Central memory CD8-positive, alpha-beta T cell (primary cell): ENCODE measurements at places on chromosomes 5 and 9.

DNA sequence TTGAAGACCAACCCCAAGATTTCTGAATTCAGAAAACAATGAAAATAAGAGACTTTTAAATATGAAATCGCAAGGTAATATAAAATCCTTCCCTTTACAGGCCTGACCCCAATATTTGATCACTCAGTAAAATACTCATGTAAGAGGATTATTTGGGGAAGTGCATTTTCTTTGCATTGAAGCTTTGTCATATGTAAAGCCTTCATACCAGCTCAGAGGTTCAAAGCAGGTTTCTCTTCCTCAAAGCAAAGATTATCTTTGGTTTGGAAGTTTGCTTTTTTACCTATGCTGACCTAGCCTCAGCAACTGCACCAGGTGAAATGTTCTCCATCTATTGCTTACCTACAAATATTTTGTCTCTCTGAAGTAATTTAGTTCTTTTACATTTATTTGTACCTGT, 106.5 kb upstream of the PARP8 start:
- no peak for DNase-seq

GRCh38 chr9:129170229-129170628, 7.8 kb downstream of the IER5L start:
- no peak for DNase-seq

DNA sequence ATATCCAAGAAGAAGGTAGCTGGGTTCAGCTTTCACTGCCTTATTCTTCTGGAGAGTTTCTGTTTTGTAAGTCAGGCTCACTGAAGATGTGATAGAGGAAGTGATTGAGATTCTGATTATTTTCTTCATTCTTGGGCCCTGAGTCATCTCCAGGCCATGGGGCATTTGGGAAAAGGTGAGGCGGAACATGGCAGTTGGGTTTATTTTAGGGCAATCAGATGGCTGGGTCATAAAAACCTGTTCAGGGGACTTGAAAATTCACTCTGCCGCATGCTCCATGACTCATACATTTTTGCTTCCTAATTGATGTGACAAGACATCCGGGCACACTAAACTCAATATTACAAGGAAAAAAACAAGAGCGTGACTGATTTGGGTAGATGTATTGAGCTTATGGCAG, 265.7 kb upstream of the KLF4 start:
- no peak for DNase-seq

DNA sequence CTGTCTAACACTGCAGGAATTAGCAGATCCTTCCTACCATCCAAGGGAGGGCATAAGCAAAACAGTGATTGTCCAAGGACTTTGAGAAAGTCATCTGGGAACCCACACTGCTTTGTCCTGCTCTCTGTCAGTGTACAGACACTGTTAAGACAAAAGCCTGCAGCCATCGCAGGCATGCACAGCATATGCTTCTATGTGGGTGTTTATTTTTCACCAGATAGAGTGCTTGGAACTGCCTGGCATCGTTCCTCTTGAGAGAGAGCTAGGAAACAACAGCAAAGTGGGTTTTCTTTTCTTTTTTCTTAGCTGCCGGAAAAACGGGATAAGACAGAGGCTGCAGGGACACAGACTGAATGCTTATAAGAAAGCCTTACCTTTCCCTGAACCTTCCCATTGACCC, 212.3 kb downstream of the ICE1 start:
- DNase-seq = no peak

DNA sequence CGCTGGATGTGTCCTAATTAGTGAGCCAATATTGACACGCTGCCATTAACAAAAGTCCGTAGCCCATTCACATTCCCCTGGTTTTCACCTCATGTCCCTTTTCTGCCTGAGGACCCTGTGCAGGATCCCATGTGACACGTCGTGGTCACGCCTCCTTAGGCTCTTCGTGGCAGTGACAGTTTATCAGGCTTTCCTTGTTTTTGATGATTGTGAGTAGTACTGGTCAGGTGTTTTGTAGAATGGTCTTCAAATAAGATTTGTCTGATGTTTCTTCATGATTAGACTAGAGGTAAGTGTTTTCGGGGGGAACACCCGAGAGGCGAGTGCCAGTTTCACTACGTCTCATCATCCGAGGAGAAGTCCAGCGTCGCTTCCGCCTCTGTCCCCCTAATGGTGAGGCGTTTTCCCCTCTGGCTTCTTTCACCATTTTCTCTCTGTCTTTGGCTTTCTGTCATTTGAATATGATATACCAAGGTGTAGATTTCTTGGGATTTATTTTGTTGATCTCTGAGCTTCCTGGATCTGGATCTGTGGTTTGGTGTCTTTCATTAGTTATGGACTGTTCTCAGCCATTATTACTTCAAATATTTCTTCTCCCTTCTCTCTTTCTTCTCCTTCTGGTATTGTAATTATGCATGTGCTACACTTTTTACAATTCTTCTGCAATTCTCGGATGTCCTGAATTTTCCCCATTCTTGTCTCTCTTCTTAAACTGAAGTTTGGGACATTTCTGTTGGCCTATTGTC, 57.3 kb downstream of the TRIP13 start:
- no peak for DNase-seq

GRCh38 chr5:131104169-131104808, 60.8 kb downstream of the HINT1 start:
- no peak for DNase-seq

DNA sequence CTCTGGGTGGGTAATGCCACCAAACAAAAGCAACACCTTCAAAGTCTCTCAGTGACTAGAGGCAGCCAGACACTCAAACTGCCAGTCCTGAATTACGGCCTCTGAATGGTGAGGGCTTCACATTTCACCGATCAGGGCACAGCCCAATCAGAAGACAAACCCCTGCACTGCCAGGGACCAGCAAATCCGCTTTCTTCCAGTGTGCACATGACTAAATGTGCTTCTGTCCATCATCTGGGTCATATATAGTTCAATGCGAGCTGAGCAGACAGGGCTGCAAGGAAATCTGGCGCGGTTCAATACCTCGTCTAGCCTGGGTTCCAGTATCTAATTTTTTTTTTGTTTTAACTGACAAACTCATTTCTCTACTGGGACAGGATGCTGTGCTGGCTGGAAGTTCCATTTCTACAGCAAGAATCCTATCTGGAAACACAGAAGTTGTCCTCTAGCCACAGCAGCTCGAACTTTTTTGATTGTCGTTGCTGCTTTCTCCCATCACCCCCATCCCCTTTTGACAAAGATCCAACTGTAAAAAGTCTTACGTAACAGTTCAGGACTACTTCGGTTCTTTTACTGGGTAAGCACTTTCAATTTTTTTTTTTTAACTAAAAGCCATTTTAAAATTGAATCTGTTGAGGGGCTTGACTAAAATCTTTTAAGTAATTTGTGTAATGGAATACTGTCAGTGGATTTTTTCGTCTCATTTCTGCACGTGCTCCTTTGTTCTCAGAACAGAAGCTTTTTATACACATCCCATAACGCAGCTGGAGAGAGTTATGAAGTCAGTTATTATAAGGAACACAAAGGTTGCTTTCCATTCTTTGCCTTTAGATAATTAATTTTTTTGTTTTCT, 112.7 kb downstream of the NR6A1 start:
- DNase-seq = peak; percentile 56

GRCh38 chr5:179792612-179793467, 946 bp upstream of the LTC4S start:
- DNase-seq = no peak

DNA sequence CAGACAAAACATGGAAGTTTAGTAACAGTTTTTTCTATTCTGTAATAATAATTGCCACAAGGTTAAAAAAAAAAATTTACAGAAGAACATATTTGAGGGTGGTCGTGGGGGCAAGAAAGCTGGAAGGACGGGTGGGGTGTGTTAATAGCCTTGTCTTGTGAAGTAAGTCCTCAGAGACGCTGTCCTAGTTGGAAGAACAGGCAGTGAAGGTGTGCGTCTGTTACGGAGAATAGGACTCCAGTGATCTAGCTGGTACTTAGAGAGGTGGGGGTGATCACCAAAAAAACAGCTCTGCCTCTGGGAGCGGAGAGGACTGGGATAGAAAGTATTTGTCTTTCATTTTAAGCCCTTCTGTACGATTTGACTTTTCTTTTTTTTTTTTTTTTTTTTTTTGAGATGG, 17.7 kb downstream of the ABL1 start:
- no peak for DNase-seq

DNA sequence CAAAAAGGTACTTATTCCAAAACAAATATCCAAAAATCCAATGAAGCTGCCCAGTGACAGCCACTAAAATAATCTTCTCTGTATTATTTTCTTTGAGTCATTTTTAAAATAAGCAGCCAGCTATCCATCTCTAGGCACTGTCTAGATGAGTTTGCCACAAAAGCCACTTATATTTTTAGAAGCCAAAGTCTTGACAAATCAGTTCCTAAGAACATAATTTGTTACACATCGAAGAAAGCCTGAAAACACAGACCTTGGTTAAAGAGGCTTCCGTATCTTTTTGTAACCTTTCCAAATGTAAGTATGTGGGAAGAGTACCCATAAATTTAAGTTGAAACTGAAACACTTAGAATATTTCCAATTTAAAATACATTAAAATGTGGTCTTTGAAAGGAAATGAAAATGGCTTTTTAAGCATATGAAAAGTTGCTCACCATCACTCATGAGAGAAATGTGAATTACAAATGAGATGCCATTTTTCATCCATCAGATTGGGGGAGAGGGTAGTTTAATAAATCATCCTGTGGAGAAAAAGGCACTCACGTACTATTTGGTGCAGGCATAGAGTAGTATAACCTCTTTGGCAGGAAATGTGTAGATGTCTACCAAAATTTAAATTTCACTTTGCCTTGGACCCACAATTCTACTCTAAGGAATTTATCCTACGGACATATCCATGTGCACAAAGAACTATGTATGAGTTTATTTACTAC, 180.4 kb downstream of the MLLT3 start:
- DNase-seq = no peak

DNA sequence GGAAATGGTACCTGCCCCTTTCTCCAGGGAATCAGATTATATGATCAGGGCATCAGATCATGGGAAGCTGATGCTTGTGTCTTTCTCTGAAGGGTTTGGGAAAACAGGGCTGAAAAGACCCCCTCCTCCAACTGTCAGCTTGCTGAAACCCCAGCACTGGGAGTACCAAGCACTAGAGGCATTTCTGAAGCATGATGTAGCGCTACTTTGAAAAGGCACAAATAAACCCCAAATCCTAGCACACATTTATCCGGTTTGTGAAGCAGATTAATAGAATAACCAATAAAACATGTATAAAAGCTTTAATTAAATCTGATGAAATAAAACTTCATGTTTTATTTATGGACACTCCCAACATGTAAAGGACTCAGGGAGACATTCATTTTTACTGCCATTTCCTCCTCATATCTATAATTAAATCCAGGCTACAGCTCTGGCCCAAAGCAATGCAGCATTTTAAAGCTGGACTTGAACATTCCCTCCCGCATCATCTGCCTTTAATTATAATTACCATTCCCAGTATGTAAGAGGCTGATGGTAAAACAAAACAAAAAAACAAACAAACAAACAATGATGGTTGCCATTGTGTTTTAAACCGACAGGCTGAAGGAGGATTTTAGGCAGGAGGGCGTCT, 298.2 kb upstream of the RFX3 start:
- DNase-seq = no peak

DNA sequence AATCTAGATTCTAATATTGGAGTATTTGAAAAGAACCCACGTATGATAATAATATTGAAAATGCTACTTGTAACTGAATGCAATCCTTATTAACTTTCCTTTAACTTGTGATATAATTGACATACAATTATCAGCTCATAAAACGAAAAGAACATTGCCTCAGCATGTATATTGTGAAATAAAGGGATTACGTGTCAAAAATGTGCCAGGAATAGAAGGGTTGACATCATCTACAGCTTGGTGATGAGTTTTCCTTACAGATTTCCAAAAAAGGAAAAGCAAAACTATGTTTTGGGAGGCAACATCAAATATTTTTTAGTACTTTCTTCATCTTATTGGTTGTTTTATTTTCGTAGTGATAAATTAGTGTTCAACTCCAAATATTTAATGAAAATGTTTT, 266.0 kb upstream of the PTGER4 start:
- DNase-seq = no peak

- no peak for DNase-seq
These were observed 359.2 kb upstream of the ACTBL2 start for GRCh38 chr5:57841676-57842363.

DNA sequence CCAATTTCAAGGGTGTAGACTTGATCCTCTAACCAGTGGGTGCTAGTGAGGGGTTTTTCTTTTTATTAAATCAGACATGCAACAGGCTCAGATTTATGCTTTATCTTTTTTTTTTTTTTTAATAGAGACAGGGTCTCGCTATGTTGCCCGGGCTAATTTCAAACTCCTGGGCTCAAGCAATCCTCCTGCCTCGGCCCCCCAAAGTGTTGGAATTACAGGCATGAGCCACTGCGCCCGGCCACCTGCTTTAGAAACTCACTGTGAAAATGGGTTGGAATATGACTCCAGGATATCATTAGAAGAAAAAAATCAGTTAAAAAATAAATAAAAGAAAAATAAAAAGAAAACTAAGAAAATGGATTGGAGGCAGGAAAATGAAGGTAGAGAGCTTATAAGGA, 50.7 kb downstream of the STOM start:
- DNase-seq = no peak

DNA sequence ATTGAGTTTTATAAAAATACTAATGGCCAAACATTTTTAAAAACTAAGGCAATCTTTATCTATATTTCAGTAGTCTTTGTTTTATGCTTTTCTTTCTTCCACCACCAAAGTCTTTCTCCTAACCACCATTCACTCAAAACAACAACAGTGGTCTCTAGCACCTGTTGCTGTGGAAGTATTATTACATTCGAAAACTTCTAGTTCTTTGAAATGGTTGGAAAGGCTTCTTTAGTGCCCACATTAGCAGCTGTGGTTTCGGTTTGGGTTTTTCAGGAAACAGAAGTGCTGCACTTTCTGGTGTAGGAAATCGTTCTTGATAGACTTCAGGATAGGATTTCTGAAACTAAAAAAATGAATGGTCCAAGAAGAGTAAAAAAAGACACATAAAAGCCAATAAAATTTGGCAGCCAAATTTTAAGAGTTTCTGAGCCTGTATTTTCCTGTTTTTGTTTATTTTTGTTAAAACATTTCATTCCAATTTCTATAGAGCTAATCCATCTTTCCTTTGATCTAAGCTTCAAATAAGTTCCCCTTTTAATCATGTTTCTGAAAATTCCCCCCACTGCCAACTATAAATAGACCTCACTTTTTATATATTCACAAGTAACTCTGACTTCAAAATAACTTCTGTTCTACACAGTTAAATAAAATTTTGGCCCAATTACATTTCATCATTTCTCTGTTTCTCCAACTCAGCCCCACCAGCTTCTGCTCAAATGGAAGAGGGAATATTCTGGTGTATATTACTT, 102.2 kb downstream of the DEPDC1B start:
- DNase-seq = no peak

DNA sequence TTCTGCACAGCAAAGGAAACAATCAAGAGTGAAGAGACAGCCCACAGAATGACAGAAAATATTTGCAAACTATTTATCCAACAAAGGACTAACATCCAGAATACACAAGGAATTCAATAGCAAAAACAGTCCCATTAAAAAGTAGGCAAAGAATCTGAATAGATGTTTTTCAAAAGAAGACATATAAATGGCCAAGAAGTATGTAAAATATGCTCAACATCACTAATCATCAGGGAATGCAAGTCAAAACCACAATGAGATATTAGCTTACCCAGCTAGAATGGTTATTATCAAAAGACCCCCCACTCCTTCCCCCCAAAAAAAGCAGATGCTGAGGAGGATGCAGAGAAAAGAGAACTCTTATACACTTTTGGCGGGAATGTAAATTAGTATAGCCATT, 13.4 kb upstream of the OR13C8 start:
- DNase-seq = no peak
